Endothelial cell of umbilical vein (primary cell): ENCODE measurements at places on chromosomes 2 and 18. TPM values are rescaled to one million over a fixed set of nuclear protein-coding genes. Genes with fewer than 3 reads are reported as not detected.

GRCh38 chr2:239669181-239669898 lies 268.5 kb upstream of the HDAC4 start:
- no peak for DNase-seq

GRCh38 chr2:160550048-160550447 lies 56.4 kb upstream of the RBMS1 start:
- DNase-seq, result no peak

GRCh38 chr18:11517704-11518103 lies 91.7 kb upstream of the SLC35G4 start:
- no peak for DNase-seq

DNA sequence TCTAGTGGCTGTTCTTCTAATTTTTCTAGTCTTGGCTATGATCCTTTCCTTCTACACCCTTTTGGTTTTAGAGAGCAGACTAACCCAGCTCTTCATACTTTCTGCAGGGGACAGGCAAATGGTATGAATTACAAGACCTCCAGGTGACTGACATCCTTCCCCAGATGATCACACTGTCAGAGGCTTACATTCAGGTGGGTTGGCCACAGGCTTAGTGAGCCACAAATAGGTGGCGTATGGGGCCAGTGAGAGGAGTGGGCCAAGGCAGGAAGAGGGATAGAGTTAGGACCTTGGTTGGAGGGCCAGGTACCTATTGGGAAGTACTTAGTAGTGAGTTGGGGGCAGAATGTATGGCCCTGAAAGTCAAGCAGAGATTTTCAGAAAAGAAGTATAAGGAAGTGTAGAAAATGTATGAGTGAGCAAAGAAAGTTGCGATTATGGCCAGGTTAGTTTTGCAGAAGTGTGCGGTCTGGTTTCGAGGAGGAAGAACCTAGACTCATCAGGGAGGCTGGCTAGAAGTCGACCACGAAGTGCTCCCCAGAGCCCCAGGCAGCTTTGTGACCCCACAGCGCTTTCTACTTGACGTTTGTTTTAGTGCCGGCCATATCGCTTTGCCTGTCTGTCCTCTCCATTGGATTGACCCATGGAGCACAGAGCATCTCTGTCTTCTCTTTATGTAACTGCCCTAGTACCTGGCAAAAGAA lies 20.0 kb downstream of the SFTPB start:
- DNase-seq, result no peak

GRCh38 chr2:69013142-69013839 lies at the start of gene ANTXR1:
Gene ANTXR1, plus strand, starts transcription at chr2:69013179. Its CDS starts 321 bp downstream, at chr2:69013500.
- DNase-seq, result peak; percentile 13

GRCh38 chr18:74396171-74397169 lies 60.6 kb downstream of the DIPK1C start:
- DNase-seq, result no peak

DNA sequence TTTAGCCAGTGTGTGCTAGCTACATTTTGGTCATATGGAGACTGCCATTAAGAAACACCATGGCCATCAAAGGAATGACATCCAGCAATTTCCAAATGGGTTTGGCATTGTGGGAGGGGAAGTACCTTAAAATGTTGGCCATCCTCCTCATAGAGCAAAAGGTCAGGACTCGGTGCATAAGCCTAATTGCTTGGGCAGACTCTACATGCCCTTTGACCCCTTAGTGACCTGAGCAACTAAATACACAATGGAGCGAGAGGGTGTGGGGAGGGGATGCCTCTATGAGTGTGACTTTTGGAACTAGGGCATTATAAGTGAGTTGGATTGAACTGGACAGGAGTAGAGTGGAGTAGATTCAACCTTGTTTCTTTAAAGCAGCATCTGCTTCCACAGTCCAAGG lies 44.9 kb downstream of the NRP2 start:
- no peak for DNase-seq

MYCN gene
- 3.6 and 6.8 TPM in 2 replicates for total RNA-seq

FRZB gene
- total RNA-seq, result 0.09 TPM in 1 of 2 replicates, not detected in the other

CTAGE1 gene
- total RNA-seq, result not detected in 2 replicates

KLHL30 gene
- total RNA-seq, result not detected in 2 replicates

SCN7A gene
- total RNA-seq, result not detected in 2 replicates
